ENCODE measurements at places on chromosomes 5 and 9.

GRCh38 chr9:695252-695651 lies 146.2 kb upstream of the DMRT1 start:
- DNase-seq, result no peak

DNA sequence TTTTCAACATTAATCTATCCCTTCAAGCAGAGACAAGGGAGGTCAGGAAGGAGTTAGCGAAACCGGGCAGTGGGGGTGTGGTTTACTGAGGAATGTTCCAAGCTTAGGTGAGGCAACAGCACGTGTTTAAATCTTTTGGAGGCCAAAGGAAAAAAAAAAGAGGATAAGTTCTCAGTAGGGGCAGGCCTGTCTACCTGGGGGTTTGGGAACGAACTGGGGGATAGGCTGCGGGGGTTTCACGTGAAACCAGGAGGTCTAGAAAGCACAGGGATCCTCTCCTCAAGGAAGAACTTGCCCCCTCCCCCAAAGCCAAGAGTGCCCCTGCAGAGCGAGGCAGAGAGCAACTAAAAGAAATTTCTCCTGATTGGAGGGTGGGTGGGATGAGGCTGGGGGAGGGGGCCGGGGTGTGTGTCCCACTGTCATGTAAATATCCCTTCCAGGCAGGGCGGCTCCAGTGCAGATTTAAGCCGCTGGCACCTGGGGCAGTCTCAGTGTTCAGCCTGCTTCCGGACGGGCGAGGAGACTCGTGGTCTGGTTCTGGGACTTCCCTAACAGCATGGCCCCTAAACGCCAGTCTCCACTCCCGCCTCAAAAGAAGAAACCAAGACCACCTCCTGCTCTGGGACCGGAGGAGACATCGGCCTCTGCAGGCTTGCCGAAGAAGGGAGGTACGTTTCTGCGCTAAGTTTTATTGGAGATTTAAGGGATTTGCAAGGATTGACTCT lies 5.5 kb upstream of the SET start:
- DNase-seq, result peak; percentile 16

- no peak for DNase-seq
Measured at GRCh38 chr9:91187965-91188344, 173.8 kb downstream of the AUH start.

DNA sequence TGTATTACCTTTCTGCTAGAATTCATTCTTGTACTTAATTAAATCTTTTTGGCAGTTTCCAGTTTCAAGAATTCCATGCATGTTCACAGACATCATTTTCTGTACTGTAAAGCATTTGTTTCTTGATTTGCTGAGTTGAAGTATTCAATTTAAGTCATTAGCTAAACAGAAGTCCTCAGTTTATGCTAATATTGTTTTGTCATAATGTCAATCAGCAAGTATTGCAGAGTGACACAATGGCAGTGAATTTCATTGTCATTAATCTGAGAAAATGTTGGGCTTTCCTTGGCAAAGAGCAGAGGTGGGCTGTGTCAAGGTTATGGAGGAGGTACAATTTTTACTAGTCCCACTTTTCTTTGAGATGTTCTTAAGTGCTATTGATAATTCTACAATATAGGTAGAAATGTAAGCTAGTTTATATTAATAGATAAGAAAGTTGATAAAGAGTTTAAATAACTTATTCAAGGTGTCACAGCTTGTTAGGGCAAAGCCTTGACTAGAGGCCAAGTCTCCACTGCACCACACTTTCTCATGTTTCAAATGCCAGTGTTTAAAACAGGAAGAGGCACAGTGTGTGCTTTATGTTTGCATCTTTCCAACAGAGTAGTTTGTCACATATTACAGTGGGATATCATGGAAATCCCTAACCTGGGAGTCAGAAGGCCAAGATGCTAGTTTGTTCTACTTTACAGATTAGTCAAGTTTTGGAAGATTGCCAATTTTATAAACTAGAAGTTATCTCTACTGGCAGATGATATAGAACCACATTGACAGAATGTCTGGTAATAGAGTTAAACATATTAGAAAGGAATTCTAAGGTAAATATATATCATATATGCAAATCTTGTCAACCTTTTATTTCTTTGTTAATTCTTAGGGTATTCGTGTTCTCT lies 56.3 kb downstream of the SLF1 start:
- no peak for DNase-seq

GRCh38 chr5:163306421-163306820 lies 131.0 kb upstream of the CCNG1 start:
- DNase-seq, result no peak

- DNase-seq, result no peak
Measured at GRCh38 chr9:113426701-113427100, 16.2 kb downstream of the C9orf43 start.

GRCh38 chr5:138606378-138607064 lies 31.3 kb upstream of the HSPA9 start:
- DNase-seq, result no peak

GRCh38 chr9:111957856-111958631 lies 61.4 kb downstream of the UGCG start:
- no peak for DNase-seq

DNA sequence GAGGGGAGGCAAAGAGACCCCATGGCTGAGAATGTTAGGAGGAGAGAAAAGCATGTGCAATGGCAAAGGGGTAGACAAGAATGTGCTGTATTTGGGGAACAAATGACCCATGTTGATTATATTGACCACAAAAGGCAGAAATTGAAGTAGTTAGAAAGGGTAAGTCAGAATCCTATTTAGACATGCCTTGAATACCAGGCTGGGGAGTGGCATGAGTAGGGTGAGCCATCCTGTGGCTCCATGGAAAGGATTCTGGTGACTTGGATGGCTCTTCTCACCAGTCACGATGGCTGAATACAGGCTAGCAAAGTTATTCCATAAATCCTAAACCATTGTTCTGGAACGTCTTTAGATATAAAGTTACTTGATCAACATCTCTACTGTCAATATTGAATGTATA lies 73.4 kb upstream of the MEF2C start:
- no peak for DNase-seq

- DNase-seq, result no peak
Measured at GRCh38 chr5:3526551-3527185, 69.0 kb upstream of the IRX1 start.

- DNase-seq, result no peak
Measured at GRCh38 chr9:93122721-93123221, 11.3 kb downstream of the NINJ1 start.

- no peak for DNase-seq
Measured at GRCh38 chr5:98942847-98943246, 14.0 kb upstream of the CHD1 start.

DNA sequence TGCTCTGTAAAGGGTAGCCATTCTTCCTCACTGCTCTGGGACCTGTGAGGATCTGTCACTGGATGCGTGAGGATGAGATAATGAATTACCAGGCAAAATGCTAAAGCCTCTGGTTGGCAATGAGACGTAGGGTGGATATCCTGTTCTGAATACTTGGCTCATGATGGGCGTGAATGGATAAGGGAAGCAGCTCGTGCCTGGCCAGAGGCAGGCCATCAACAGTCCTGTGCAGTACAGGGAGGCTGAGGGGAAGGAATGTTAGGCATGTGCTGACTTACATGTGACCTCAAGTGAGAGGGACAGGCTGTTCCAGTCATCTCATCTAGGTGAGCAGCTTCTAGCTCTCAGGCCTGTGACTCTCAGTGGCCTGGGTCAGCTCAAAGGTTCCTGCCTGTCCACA lies 172.8 kb downstream of the CARTPT start:
- DNase-seq, result no peak

- DNase-seq, result no peak
Measured at GRCh38 chr5:177452688-177453638, 6.3 kb downstream of the PRR7 start.

DNA sequence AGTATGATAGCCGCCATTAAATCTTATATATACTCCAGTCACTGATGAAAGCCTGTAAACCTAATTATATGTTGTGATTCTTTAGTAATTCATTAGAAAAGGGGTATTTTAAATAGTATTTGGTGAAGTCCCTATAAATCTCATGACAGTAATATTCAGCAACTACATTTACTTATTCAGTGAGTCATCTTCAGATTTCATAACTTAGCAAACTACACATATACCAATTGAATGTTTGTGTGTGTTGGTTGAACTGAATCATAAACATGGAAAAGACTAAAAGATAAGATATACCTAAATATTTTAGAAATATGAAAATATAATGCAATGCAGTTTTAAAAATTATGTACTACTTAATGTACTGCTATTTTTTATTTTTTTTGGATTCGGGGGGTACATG lies 1050.4 kb downstream of the MAT2B start:
- no peak for DNase-seq

- no peak for DNase-seq
Measured at GRCh38 chr5:73007051-73007450, 51.2 kb downstream of the FCHO2 start.

GRCh38 chr5:42518595-42519221 lies 95.5 kb downstream of the GHR start:
- no peak for DNase-seq

Data from pons (tissue), 1 donor.